ENCODE measurements at places on chromosomes 7 and 10.

DNA sequence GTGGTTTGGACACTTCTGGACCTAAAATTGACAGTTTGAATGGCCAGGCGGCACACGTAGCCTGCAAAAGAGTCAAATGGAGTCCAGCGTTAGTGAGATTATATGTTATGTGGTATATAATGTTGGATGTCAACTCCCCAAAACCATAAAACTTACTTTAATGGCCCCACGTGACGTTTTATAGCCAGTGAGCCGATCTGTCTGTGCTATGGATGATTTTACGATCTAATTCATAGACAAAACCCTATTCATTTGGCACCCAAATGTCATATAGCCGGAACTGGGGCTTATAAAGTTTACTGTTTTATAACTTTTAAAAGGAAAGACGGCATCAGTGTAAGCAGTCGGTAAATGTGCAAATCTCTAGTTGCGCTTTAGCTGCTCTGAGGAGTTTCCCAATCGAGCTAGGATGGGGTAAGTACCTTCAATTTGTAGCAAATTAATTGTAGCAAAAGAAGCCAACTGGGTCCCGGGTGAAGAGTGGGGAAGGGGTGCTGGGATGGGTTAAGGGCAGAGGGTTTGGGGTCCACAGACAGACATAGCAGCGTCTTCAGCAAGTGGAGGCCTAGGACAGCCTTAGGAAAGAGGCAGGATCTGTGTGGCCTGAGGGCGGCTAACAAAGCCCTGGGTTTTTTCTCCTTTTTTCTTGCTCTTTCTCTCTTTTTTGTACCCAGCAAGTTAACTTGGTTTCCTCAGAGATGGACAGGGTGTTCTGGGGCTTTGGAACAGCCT is 3.2 kb downstream of the HOXA5 start:
- no peak for DNase-seq

GRCh38 chr10:51694086-51694768 is 5.2 kb downstream of the CSTF2T start:
- DNase-seq = no peak

GRCh38 chr7:131726031-131726430 is 169.6 kb upstream of the PODXL start:
- DNase-seq = no peak

DNA sequence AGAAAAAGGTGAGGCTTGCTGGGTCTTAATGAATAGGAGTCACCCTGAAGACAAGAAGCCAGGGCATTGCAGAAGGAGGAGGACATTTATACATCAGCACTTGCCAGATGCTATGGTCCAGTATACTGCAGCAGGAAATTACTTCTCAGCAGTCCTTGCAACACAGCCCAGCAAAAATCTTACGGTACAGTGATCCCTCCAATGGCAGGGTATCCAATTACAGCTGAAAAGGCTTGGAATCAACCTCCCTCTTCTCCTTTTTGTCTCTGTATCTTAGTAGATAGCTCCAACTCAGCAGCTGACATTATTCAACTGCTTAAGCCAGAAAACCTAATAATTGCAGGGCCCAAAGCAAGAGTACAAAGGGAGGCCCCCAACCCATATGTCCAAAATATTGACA is 128.3 kb upstream of the COBL start:
- no peak for DNase-seq

DNA sequence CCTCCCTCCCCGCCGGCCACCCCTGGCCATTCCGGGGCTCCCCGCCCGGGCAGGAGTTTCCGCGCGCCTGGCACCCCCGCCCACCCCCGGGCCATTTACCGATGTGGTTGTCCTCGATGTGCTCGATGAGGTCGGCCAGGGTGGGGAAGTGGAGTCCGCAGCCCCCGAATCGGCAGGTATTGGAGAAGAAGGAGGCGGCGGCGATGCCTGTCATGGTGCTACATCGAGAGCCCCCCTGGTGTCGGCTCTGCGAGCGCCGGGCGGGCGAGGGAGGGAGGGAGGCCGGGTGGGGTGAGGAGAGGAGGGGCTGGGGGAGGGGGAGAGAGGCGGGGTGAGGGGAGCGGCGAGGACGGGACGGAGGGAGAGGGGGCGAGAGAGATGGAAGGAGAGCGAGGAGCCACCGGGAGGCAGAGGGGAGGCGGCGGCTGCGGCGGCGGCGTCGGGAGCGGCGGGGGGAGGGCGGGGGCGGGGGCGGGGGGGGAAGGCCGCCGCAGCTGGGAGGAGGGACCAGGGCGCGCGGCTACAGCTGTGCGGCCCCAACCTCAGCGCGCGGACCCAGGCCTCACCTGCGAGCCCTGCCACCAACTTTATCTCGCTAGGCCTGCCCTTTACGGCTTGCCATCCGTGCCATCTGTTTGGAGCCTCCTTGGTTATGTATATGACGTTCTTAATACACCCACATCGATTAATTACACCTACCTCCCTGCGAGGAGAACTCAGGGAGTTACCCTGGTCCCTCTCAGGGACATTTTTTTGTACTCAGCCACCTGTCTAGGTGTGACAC is at the start of gene JAZF1:
JAZF1 (minus strand) TSS at position 432 of the 784 bp plus-strand sequence.
- peak; percentile 4 for DNase-seq

DNA sequence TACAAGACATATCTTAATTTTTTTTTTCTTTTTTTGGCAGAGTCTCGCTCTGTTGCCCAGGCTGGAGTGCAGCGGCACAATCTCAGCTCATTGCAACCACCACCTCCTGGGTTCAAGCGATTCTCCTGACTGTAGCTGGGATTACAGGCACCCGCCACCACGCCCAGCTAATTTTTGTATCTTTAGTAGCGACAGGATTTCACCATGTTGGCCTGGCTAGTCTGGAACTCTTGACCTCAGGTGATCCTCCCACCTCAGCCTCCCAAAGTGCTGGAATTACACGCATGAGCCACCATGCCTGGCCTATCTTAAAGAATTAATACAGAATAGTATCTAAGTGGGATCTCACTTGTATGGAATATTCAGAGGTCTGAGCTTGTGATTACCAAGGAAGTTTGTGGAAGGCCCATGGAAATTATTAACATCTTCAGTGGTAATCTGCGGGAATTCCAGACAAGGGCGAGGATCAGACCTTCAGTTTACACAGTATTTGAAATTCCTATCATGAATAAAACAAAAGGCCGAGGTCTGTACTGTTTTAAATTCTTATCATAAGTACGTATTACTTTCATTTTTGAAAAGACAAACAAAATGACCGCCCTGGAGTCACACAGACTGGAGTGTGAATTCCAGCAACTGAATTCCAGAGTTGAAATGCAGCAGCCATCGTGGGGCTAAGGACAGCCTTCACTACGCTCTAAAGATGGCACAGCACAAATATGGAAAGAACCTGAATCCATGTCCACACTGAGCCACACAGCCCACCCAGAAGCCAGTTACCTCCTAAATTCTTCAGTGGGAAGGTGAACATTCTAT is 16.7 kb downstream of the GPRIN2 start:
- no peak for DNase-seq

DNA sequence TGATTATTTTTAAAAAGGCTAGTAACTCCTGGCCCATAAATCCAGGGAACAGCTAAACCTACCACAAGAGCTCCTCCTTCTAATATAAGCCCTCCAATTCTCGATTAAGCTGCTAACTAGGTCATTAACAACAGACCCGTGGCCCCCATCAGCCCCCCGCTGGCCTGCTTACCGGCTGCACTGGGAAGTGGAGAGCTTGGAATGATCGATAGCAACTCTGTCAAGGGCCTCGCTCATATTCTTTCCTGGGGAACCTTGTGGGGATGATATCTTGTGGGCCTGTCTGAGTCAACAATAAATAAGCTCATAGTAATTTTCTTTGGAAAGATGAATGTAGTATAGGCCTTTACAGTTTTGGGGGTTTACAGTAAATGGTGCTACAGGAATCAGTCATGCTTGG is 353.5 kb downstream of the TCERG1L start:
- no peak for DNase-seq

DNA sequence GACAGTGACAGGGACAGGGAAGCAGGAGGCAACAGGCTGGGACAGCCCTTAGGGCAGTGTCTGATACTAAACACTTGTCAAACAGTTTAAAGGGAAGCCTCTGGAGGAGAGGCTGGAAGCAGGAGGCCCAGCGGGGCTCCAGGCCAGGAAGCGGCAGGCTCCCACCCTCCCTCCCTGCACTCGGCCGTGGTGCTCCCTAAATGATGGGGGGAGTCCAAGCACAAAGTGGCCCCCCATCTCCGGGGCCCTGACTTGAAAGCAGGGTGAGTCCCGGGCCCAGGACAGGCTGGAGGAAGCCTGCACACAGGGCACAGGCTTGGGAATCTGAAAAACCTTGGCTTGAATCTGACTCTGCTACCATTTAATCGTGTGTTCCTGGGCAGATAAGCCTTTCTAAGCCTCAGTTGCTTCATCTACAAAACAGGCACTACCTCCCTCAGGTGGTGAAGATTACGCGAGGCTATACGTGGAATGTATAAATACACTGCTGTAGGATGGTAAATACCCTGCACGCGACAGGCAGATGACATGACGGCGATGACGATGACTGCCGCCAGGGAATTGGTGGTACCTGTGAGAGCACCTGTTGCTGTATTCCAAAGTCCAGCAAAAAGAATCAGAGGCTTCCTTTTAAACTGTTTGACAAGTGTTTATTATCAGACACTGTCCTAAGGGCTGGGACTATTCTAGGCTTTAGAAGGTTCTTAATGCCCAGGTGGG is 34.1 kb downstream of the GBX1 start:
- no peak for DNase-seq

- peak; percentile 87 for DNase-seq
Measured at GRCh38 chr7:44769776-44770294, 21.2 kb downstream of the ZMIZ2 start.

DNA sequence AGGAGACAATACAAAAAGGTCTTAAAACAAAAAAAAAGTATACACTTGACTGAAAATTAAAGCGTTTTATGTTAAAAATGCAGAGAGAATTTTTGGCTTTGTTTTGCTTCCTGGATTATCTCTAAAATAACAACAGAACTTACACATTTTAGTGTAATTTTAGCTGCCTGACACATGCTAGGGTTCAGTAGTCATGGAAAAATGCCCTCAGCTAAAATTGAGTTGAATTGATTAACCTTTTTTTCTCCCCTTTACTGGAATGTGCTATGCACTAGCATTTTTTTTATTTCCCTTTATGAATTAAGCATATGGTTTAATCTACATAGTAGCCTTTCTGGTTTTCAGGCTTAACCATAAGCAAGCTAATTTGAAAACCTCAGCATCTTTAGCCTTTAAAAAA is 89.9 kb downstream of the ZNF277 start:
- no peak for DNase-seq

DNA sequence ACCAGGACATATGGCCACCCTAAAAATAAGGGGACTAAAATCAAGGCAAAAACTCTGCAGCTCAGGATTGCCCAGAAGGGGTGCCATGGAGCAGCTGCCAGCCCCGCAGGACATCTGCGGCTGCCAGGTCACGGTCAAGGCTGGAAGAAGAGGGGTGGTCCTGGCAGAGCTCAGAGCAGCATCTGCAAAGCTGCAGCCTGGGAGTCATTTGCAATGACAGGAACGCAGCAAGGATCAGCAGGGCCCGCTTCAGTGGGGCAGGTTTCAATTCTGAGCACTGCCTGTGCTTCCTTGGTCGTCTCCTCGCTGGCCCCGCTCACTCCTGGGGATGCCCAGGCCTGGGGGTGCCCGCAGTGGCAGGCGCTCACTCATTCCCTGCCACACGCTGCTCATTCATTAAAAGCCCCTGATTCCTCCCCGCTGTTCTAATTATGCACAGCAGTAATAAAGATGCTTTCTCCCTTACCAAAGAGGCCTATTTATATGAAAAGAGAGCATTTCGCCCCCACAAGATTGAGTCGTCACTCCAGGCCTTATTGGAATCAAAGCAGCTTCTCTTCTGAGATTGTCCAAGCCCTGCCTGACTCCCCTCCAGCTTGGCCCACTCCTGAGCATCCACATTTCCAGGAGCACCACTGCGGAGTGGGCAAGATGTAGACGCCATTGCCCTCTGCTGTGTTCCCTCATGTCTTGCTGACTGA is 4.6 kb downstream of the HSPA12A start:
- DNase-seq = no peak

GRCh38 chr7:12861070-12861469 is 173.6 kb downstream of the ARL4A start:
- DNase-seq = no peak

DNA sequence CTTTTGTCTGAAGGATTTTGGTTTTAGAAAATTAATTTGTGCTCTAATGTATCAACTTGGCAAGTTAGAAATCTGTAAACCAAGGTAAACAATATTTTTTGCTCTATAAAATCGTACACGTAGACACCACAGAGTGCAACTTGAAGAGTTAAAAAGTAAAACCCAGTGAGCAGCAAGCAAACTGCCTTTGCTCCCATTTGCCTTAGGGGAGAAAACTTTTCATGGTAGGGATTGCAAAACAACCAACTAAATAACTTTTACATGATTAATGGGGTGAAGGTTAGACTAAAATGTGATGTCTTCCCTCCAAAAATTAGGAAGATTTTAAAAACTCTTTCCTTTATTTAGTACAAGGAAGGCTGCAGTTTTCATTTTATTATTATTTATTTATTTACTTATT is 224.2 kb upstream of the LYZL1 start:
- no peak for DNase-seq

DNA sequence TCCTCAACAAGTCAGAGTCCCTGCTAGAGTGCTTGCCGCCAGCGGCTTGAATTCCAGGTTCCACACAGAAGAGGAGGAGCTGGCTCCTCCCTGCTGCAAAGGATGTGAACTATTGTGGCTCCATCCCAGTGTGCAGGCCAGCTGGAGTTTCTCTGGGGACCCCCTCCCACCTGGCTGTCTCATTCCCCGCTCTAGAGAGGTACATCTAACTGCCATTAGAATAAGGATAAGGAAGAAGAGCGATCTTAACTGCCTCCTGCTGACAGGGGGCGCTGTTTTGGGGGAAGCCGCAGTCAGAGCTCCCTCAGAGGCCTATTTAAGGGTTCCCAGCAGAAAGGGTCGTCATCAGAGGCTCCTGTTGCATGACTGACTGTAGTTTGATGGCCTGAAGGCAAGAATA is 40.8 kb upstream of the HECW1 start:
- peak; percentile 56 for DNase-seq

GRCh38 chr7:150313870-150314269 is 9.3 kb upstream of the LRRC61 start:
- DNase-seq = no peak

DNA sequence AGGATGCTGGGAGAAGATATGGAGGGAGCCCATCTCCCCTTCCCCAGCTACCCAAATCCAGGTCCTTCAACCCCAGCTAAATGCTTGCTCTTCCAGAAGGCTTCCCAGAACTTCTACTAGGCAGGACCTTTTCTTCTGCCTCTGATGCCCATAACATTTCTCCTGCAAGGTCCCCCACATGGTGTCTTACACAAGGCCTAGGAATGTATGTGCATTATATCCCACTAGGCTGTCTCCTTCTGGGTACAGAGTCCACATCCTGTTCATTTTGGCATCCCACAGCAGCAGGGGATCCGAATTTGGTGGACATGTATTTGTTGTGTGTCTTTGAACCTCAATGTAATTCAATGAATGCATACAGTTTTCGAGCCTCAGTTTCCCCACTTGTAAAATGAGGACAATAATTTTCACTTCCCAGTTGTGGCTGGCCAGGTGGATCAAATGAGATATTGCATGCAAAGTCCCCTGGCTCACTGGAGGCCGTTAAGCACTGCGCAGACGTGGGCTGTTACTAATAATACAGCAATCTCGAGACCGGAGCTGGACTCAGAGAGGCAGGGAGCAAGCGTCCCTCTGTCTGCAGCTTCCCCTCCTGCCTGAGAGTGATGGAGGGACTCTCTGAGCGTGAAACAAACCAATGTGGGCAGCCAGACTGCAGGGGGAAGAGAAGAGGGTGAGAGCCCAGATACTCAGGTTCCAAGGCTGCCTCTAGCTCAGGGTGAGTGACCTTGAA is 18.6 kb upstream of the YWHAG start:
- DNase-seq = no peak

Data from GM12865 (cell line).